ENCODE measurements at places on chromosomes 2 and 18. TPM values are rescaled to one million over a fixed set of nuclear protein-coding genes. Genes with fewer than 3 reads are reported as not detected.

Gene GDF7
- not detected for total RNA-seq

DNA sequence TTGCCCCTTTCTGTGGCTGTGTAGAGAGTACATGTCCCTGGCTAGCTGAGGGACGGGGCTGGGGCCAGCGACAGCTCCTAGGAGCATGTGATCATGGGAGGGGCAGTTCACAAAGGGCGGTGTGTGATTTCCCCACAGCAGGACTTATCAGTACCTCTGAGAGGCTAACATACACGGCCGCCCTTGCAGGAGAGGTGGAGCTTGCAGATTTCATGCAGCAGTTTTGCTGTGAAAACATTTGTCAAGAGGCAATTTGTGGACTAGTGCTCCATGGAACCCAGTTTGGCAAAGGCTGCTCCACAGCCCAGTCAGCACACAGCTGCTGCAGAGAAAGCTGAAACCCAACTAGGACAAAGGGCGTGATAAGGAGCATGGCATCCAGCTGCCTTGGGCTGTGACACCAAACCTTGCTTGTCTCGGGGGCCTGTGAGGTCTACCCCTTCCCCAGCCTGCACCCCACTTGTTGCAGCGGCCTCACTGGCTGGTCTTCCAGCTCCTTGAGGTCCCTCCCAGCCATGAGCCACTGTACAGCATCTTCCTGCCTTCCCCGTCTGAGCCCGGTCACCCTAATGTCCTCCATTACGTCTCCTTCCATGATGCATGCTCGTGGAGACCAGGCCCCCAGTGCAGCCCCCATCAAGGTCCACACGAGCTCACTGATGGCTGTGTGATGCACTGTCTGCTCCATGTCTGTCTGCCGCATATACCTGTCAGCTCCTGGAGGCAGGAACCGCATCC lies 121.4 kb upstream of the HDAC4 start:
- no peak overlapping the region for H3K27ac ChIP-seq
- peaks cover 5% of the 10 kb centered on the region for H3K4me1 ChIP-seq
- DNase-seq, result no peak

DNA sequence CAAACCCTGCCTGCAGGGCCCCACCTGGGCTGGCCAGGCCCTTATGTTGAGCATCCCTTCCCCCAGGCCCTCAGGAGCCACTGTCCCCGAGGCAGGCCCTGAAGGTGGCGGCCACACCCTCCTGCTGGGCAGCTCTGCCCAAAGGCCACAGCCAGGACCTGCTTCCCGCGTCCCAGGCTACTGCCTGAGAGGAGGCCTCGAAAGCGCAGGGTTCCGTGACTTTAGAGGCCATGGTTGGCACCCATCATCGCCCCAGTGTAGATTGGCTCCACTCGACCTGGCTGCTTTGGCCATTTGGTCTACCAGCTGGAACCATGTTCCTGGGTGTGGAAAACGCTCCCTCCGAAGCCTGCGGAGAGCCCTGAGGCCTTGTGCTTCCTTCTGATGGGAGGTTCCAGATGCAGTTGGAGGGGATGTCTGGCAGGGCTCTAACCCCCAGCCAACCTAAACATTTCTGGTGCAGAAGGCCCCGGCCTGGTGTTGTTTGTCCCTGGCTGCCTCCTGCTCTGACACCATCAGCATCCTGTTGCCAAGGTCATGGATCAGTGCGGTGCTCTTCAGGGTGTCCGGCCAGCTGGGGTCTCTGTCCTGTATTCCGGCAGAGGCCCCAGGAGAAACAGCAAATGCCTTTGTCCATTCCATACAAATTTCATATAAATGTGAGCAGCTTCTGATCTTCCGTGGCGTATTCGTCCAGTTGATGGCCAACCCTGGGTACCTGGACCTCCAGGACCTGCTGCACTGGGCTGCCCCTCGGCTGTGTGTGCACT lies 14.7 kb downstream of the CAPN10 start:
- H3K27ac ChIP-seq, result no peak overlapping the region
- H3K27me3 ChIP-seq, result no peaks in the 10 kb centered on the region
- H3K4me1 ChIP-seq, result no peaks in the 10 kb centered on the region
- no peak overlapping the region for H3K4me3 ChIP-seq
- no peaks in the 10 kb centered on the region for H3K36me3 ChIP-seq
- no peak for DNase-seq

DNA sequence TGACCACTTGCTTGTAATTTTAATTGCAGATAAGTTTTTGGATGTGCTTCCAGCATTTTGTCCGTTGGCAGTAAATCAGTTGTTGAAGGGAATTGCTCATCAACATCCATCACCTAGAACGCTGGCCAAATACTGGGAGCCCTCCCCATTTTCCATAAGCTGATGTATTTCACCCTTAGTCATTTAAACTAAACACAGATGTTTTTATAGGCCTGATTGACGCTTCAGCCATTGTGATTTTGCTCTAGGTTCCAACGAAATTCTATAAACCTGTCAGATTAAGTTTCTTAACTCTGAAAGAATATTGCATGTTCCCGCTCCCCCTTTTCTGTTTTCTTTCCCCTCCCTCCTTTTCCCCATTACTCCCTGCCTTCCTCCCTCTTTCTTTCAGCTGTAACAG lies 1.0 kb upstream of the RPRM start:
- peaks cover 8% of the 10 kb centered on the region for H3K4me1 ChIP-seq
- peaks cover 14% of the 10 kb centered on the region for H3K27me3 ChIP-seq
- no peak for DNase-seq
- peak overlapping the region; percentile 94 for H3K4me3 ChIP-seq

Gene PHOSPHO2
- total RNA-seq, result 9.6 TPM

- peaks cover 10% of the 10 kb centered on the region for H3K36me3 ChIP-seq
- DNase-seq, result peak; percentile 91
- peaks cover 9% of the 10 kb centered on the region for H3K27me3 ChIP-seq
- H3K4me3 ChIP-seq, result no peak overlapping the region
- H3K4me1 ChIP-seq, result peaks cover under 1% of the 10 kb centered on the region
- H3K27ac ChIP-seq, result peak overlapping the region; percentile 7
These were observed 44.1 kb downstream of the ANKMY1 start for GRCh38 chr2:240513549-240514287.

Gene VIT
- total RNA-seq, result not detected

DNA sequence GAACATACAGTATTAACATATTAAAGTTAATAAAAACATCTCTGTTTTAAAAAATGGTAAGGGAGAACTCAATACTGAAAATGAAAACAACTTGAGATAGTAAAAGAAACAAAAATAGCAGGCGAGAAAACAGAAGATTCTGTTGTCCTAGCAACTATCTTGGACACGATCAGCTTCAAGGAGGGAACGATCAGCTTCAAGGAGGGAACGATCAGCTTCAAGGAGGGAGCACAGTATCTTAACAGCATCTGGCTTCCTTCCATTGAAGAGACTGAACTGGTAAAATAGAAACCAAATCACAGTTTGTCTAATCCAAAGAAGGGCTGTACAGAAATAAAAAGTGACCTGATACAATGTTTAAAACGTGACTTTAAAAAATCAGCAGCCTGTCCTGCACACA lies 51.8 kb downstream of the NDUFA10 start:
- no peak for DNase-seq
- H3K4me1 ChIP-seq, result no peaks in the 10 kb centered on the region
- peaks cover 52% of the 10 kb centered on the region for H3K36me3 ChIP-seq
- peaks cover 16% of the 10 kb centered on the region for H3K27me3 ChIP-seq

Gene GNAL
- 52.5 TPM for total RNA-seq

Gene RNF144A
- 40.2 TPM for total RNA-seq

Gene CDH20
- 0.47 TPM for total RNA-seq

GRCh38 chr2:241770185-241770935 lies 6.3 kb upstream of the GAL3ST2 start:
- no peak overlapping the region for H3K4me3 ChIP-seq
- no peaks in the 10 kb centered on the region for H3K36me3 ChIP-seq
- peaks cover 2% of the 10 kb centered on the region for H3K4me1 ChIP-seq
- peaks cover 1% of the 10 kb centered on the region for H3K27me3 ChIP-seq
- H3K27ac ChIP-seq, result no peak overlapping the region

GRCh38 chr2:109209412-109209811 lies 80.4 kb downstream of the SH3RF3 start:
- no peaks in the 10 kb centered on the region for H3K36me3 ChIP-seq
- H3K4me3 ChIP-seq, result no peak overlapping the region
- H3K4me1 ChIP-seq, result peaks cover 6% of the 10 kb centered on the region
- H3K27me3 ChIP-seq, result peaks cover 6% of the 10 kb centered on the region

DNA sequence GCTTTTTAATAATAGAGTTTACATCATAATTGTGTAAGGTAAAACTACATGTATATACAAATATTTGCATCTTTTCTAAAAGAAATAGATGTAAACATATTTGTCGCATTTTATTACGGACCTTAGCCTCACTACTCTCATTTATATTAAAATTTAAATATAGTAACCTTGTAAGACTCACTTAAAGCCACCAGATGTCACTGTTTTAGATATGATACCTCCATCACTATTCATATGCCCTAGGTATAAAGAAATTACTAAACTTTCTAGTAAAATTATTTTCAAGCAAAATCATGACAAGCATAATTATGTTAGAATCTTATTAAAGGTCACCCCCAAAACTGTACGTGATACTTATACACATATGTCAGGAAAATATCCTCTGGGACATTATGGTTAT lies 674.3 kb upstream of the REG3G start:
- H3K36me3 ChIP-seq, result no peaks in the 10 kb centered on the region
- DNase-seq, result no peak
- no peak overlapping the region for H3K4me3 ChIP-seq
- no peak overlapping the region for H3K27ac ChIP-seq

Gene VWC2L
- total RNA-seq, result 0.15 TPM
